H1 (cell line): ENCODE measurements at places on chromosomes 16 and 17.

- no peak overlapping the region for H3K27ac ChIP-seq
- no peak overlapping the region for H3K4me3 ChIP-seq
- no peaks in the 10 kb centered on the region for H3K36me3 ChIP-seq
- no peaks in the 10 kb centered on the region; the same call in 1 of the 2 replicates for H3K27me3 ChIP-seq
Measured at GRCh38 chr17:289409-289808, 63.2 kb downstream of the RPH3AL start.

- H3K27me3 ChIP-seq = no peaks in the 10 kb centered on the region
- no peaks in the 10 kb centered on the region; the same call in 1 of the 2 replicates for H3K36me3 ChIP-seq
- no peak for DNase-seq
- no peak overlapping the region for H3K4me3 ChIP-seq
Measured at GRCh38 chr17:39663340-39663687, 1.8 kb upstream of the TCAP start.

DNA sequence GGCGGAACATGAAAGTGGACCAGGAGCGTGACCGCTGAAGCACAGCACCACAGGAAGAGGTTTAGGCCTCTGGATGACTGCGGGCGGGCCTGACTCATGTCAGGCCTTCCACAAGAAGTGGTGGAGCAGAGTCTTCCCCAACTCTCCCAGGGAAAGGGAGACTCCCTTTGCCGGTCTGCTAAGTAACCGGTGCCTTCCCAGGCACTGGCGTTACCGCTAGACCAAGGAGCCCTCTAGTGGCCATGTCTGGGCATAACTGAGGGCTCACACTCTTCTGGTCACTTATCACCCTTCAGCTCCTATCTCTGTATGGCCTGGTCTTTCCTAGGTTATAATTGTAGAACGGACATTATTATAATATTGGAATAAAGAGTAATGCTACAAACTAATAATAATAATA is 1931.9 kb downstream of the TP53TG3F start:
- H3K36me3 ChIP-seq = no peaks in the 10 kb centered on the region
- DNase-seq = no peak
- no peak overlapping the region for H3K27ac ChIP-seq
- H3K4me3 ChIP-seq = no peak overlapping the region
- H3K4me1 ChIP-seq = no peaks in the 10 kb centered on the region
- no peaks in the 10 kb centered on the region for H3K27me3 ChIP-seq

GRCh38 chr17:49972486-49973270 is 3.7 kb downstream of the DLX4 start:
- H3K4me3 ChIP-seq = peak overlapping the region; percentile 46
- DNase-seq = no peak
- H3K27me3 ChIP-seq = peaks cover 91% of the 10 kb centered on the region
- H3K27ac ChIP-seq = no peak overlapping the region

DNA sequence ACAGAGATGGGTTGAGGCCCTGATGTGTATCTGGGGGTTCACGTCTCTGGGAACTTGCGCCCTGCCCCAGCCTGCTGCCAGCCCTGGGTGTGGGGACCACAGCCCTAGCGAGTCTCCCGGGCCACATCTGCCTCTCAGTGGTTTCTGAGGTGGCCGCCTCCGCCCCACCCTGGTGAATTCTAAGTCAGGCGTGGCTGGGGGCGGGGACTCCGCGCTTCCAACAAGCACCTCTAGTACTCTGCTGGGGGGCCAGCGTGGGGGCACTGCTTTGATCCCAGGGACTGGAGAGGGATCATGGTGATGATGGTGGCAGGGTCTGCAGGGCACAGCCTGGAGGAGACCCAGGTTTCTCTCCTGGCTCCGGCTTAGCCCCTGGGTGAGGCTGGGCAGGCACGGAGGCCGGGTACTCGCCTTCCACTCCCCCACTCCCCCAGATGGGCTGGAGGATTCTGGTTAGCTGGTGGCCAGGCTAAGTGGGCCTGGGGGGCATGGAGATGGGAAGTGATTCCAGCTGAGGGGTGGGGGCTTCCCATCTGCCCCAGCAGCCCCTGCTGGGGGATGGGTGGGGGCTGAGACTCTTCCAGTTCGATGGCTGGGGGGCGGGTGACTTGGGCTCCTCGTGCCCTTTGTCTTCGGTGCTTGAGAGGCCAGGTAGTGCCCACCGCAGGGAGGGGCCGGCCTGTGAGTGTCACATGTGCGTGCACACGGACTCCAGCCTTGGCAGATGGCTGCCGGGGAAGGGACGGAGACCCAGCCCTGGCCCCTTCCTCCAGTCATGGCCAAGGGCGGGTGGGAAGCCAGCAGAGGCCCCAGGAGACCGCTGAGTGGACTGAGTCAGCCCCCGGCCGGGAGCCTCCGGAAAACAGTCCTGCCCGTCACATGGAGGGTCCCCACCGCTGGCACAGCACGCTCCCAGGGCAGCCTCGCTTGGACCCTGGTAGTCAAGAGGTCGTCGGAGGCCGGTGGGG is 3.9 kb downstream of the GLIS2 start:
- peaks cover 48% of the 10 kb centered on the region for H3K4me1 ChIP-seq
- no peak for DNase-seq
- no peak overlapping the region for H3K27ac ChIP-seq
- H3K27me3 ChIP-seq = peaks cover 3% of the 10 kb centered on the region
- H3K36me3 ChIP-seq = no peaks in the 10 kb centered on the region
- H3K4me3 ChIP-seq = no peak overlapping the region

DNA sequence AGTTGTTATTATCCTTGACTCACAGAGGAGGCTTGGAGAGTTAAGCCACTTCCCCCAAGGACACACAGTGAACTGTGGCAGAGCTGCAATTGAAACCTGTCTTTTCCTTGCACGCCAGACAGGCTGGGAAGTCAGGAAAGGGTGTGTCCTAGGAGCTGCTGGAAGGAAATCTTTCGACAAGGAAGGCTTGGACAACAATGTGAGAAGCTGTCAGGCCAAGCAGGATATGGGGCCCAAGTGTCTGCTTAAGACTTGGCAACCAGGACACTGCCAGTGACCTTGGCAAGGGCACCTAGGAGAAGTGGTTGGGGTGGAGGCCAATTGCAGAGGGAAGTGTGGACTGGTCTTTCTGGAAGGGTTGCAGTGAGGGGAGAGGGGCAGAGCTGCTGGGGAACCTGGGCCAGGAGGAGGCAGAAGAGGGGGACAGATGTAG is 2.1 kb upstream of the CAMKK1 start:
- no peak overlapping the region for H3K27ac ChIP-seq
- H3K36me3 ChIP-seq = no peaks in the 10 kb centered on the region
- H3K4me1 ChIP-seq = peaks cover 17% of the 10 kb centered on the region
- no peak overlapping the region for H3K4me3 ChIP-seq
- no peaks in the 10 kb centered on the region; the same call in 1 of the 2 replicates for H3K27me3 ChIP-seq

DNA sequence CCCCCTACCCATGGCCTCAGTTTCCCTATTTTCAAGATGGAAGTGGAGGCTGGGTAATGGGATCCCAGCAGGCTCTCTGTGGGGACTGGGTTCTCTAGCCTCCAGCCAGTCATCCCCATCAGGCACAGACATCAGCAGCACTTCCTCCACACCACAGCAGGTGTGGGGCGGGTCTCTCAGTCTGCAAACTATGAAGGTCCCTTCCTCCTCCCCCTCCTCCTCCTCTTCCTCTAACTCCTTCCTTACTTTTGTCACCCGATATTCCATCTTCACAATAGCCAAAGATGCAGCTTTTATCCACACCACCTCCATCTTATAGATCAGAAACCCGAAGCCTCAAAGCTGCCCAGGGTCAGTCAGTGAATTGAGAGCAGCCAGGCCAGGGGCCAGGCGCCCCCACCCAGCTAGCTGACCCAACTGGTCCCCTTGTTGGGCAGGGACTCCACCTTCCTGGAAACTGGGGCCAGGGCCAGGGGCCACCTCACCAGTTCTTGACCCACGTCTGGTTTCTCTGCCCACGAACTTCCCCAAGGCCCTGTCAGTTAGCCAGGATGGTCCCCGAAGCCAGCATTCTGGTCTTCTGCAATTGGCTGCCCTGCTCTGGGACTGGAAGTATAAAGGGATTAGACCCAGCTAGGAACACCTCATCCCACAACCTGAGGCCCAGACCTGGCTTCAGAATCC is 2.5 kb downstream of the FAM83G start:
- DNase-seq = no peak
- peaks cover 16% of the 10 kb centered on the region for H3K4me1 ChIP-seq
- no peak overlapping the region for H3K27ac ChIP-seq

- no peak overlapping the region for H3K4me3 ChIP-seq
- no peaks in the 10 kb centered on the region for H3K36me3 ChIP-seq
- no peaks in the 10 kb centered on the region for H3K4me1 ChIP-seq
- no peak overlapping the region for H3K27ac ChIP-seq
- DNase-seq = no peak
- no peaks in the 10 kb centered on the region for H3K27me3 ChIP-seq
Measured at GRCh38 chr17:58669853-58670252, 22.0 kb downstream of the TEX14 start.

GRCh38 chr17:78117027-78117981 is 11.3 kb downstream of the TMC6 start:
- no peaks in the 10 kb centered on the region for H3K27me3 ChIP-seq
- H3K4me3 ChIP-seq = no peak overlapping the region
- DNase-seq = peak; percentile 85
- H3K36me3 ChIP-seq = peaks cover 4% of the 10 kb centered on the region; the same call in 1 of the 2 replicates

DNA sequence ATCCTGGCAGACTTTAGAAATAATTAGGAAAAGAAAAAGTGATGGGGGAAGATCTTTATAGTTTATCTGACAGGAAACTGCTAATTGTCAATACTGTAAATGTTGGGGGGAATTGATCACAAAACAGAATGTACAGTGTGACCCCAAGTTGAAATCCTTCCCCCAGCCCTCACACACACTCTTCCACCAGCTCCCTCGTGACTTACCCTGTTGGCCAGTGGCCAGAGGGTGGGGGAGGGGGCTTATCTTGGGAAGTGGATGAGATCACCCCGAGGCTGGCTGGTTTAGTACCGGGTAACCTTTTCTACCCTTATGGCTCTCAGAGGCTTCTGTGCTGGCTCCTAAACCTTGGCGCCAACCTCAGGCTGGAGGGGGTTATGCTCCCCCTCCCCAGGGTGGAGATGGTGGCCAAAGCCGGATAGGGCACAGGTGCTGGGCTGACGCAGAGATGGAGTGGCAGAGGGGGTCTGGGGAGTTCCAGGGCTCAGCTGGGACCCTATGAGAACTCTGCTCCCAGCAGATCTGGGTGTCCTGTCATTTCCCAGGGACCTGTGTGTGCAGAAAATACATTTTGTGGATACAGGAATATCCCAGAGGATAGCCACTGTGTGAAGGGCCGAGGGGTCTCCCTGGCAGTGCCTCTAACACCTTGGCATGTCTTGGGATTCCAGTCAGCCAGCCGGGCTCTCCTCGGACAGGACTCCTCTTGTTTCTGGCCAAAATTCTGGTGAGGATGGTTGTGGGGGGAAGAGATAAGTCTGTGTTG is 18.6 kb downstream of the CDH16 start:
- no peak overlapping the region for H3K27ac ChIP-seq
- H3K4me3 ChIP-seq = no peak overlapping the region
- no peaks in the 10 kb centered on the region for H3K36me3 ChIP-seq
- peaks cover 2% of the 10 kb centered on the region; the same call in 1 of the 2 replicates for H3K4me1 ChIP-seq

- no peak for DNase-seq
- no peaks in the 10 kb centered on the region for H3K36me3 ChIP-seq
- peaks cover 7% of the 10 kb centered on the region for H3K27me3 ChIP-seq
- H3K27ac ChIP-seq = no peak overlapping the region
- peaks cover 19% of the 10 kb centered on the region for H3K4me1 ChIP-seq
- peak overlapping the region; percentile 81 for H3K4me3 ChIP-seq
Measured at GRCh38 chr16:89094252-89094879, 714 bp downstream of the ACSF3 start.

DNA sequence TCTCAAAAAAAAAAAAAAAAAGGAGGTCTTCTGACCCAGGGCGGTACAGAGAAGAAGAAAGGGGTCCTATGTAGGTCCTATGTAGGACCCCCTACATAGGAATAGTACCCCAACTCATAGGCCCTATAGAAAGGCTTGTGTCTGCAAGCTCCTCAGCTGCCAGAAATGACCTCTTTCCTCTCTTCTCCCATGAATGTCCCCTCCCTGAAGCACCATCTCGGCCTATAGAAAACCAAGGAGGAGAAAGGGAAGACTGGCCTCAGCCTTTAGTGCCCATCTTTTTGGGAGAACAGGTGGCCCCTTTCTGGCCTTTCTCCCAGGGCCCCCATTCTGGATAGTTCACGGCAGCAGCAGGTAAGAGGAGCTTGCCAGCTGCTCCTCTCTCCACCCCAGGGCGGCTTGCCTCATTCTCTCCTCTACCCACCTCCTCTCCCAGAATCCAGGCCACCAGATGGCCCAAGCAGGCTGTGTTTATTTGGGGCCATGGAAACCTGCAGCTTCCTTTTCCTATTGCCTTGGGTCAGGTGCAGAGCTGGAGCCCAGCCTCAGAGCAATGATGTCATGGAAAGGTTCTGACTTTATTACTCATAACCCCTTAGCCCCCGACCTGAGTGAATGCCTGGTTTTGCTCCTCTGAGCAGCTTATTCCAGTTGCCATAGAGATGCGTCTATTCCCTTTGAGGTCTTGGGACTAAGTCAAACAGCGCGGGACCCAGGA is 1.6 kb upstream of the MRPL58 start:
- H3K27ac ChIP-seq = no peak overlapping the region
- H3K27me3 ChIP-seq = no peaks in the 10 kb centered on the region
- no peak for DNase-seq
- H3K4me1 ChIP-seq = peaks cover 15% of the 10 kb centered on the region
- H3K4me3 ChIP-seq = no peak overlapping the region

DNA sequence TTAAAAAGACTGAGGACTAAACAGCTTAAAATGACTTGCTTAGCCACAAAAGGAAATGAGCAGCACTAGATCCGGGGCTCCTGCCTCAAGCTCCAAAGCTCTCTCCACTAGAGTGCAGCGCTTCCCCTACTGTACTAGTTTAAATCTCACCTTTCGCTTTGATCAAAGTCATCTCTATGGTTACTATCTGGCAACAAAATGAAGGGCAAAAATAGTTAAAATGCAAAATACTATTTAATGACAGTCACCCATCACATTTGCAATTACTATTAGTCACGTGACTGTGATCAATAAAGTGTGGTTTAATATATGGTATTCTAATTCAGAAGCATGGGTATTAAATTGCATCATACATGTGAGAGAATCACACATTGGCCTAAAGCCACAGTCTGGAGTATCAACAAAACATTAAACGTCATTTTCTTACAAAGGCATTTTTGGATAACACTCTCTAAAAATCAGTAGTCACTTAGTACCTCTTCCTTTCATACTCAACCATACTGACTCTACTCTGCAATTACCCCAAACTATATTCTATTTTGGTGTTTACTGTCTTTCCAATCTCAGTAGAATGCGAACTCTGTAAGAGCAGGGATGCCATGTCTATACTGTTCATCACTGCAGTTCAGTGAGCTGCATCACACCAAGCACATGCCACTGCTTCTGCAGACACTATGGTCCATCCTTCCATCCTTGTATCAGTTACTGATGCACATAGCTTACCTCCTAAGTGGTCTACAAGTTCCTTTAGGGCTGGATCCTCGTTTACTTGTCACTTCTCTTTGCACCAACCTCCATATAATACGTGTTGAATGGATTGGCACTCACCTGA is 6.2 kb downstream of the PSMD12 start:
- no peak overlapping the region for H3K27ac ChIP-seq
- H3K27me3 ChIP-seq = no peaks in the 10 kb centered on the region
- H3K36me3 ChIP-seq = peaks cover 30% of the 10 kb centered on the region
- no peak for DNase-seq

DNA sequence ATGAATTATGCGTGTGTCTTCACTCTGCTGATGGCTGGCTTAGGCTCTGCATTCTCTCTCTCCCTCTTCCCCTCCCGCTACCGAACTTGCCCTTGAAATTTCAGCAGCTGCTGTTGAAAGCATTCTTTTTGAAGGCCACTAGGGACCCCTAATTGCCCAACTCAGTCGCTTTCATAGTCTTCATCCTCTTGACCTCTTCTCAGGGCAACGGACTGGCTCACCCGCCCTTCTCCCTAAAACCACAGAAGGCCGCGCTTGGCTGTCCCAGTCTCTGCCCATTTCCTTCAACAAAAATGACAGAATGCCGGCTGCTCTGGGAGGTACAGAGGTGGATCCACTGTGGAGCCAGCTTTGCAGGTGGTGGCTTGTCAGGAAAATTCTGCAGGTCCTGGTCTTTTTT is 21.0 kb upstream of the FMNL1 start:
- no peak overlapping the region for H3K4me3 ChIP-seq
- no peaks in the 10 kb centered on the region for H3K36me3 ChIP-seq
- H3K4me1 ChIP-seq = peaks cover 2% of the 10 kb centered on the region; the same call in 1 of the 2 replicates
- H3K27me3 ChIP-seq = no peaks in the 10 kb centered on the region
- no peak overlapping the region for H3K27ac ChIP-seq
